ENCODE measurements at places on chromosomes 12 and 14.

DNA sequence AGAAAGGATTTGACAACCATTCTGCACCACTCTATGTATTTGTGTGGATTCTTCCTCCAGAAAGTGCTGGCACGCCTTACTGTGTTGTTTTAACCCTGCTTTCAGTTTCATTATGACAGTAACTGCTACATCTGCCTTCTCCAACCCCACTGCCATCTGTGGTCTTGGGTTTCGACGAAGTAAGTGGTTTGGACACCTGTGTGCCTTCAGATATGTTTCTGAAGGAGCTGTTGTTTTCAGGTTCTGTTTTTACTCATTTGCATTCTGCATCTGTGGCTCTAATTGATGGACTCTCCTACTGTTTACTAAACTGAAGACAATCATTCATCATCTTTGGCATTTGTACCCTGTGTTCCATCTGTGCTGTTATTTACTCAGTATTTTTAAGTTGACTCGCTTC lies 4.1 kb downstream of the TSHR start:
- no peak for DNase-seq

- DNase-seq, result no peak
Measured at GRCh38 chr12:47409310-47409987, 296.4 kb downstream of the RPAP3 start.

GRCh38 chr12:21665816-21666215 lies 8.2 kb upstream of the LDHB start:
- no peak for DNase-seq

- no peak for DNase-seq
Measured at GRCh38 chr14:92704821-92705220, 43.6 kb downstream of the LGMN start.

DNA sequence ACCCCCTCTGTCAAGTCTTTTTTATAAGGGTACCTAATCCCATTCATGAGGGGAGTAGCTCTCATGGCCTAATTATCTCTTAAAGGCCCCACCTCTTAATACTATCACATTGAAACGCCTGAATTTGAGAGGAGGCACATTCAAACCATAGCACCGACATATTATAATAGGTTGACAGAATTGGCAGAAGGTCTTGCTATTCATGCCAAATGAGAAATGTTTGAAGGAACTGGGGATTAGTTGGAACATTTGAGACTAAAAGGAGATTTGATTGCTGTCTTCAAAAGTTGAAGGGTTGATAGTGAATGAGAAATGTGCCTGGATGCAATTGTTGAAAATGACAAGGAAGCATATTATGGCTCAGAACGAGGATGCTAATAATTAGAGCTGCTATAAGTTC lies 331.1 kb downstream of the ATP23 start:
- no peak for DNase-seq

GRCh38 chr12:13465635-13466034 lies 269.1 kb downstream of the EMP1 start:
- DNase-seq, result no peak

DNA sequence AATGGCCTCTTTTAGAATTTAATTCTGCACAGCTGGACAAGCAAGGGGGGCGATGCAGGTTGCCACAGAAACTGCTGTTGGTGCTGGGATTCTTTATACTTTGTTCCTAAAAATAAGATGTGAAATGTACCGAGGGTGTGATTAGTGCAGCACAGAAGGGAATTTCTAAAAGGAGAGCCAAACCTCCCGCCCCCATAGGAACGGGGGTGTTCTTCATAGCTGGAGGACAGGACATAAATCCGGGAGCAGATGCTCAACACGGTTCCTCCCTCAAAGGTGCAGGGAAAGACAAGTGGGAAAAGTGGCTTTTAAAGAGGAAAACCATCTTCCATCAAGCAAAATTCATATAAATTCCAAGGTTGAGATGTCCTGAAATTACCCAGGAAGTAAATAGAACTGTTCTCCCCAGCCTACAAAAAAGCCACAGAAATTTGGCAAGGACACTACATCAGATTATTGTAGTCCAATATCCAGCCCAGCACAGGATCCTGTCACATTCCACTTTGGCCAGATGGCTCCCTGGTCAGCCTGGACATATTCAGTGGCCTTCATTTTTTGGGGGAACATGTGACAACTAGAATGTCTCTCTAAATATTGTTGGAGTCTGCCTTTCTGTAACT lies 51.4 kb upstream of the TMX1 start:
- no peak for DNase-seq

DNA sequence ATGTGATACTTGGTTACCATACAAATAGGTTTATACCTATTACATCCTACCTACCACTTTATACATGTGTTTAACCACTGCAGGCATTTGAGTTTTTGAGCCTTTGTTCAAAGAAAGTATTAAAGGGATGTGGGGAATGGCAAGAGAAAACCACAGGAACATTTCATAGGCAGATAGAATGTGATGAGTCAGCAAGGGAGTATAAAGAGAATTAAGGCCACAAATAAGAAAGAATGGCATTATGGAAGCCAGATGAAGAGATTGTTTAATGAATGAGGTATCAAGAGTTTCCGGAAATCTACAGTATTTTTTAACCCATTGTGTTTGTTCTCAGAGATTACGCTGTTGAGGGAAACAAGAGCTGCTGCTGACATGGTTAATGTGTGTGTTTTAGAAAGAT lies 66.9 kb downstream of the METTL25 start:
- no peak for DNase-seq

DNA sequence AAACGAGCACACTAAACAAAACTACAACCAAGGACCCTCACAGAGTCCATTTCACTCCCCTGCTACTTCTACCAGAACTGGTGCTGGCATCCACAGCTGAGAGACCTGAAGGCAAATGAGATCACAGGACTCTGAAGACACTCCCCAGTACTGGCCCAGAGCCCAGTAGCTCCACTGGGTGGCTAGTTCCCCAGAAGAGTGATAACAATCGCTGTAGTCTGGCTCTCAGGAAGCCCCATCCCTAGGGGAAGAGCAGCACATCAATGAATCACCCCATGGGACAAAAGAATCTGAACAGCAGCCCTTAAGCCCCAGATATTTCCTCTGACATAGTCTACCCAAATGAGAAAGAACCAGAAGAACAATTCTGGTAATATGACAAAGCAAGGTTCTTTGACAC lies 190.7 kb upstream of the BMP4 start:
- no peak for DNase-seq

GRCh38 chr12:66118240-66118891 lies 12.2 kb downstream of the LLPH start:
- DNase-seq, result no peak

GRCh38 chr12:108905725-108906124 lies 25.8 kb downstream of the DAO start:
- DNase-seq, result no peak

DNA sequence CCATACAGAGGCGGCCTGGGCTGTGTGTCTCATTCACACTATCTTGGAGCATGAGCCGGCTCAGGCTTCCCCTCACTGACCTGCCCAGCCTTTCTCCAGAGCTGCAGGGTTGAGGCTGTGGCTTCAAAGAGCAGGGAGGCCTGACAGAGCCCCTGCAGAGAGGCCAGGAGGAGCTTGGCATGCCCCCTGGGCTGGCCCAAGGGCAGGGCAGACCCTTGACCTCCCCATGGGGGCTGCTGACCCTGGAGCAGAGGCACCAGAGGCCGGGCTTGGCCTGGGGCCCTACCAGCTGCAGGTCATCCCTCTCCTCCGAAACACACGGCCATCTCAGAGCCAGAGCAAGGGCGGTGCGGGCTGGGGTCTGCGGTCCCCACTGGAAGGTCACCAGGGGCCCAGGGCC lies 46.6 kb upstream of the FZD10 start:
- DNase-seq, result no peak

DNA sequence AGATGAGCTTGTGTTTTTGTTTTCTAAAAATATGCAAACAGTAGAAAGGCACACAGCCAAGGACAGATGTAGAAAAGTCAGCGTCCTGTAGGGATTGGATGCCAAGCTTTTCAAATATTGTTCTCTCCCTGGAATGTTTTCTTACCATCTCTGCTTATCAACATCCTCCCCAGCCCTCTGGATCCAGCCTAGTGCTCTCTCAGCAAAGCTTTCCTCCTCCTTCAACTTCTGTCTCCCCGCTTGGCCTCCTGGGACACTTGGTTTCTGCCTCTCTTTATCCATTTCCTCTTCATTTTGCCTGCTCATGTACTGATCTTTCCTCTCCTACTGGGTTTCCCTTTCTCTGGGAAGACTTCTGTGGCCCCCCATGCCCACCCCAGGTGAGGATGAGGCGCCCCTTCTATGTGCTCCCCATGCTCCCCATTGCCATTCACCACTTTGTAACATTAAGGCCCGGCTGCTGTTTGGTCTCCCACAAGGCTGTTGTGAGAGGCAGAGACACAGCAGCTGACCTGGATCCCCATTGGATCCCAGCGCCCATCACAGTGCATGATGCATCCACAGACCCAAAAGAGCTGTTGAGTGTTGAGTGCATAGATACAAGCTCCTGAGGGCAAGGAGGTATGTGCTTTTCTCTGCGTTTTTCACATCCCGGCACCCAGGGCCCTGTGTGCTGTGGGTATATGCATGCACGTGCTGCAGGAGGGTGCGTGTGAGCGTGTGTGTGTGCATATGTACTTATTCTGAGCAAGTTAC lies 38.2 kb downstream of the EVL start:
- no peak for DNase-seq

DNA sequence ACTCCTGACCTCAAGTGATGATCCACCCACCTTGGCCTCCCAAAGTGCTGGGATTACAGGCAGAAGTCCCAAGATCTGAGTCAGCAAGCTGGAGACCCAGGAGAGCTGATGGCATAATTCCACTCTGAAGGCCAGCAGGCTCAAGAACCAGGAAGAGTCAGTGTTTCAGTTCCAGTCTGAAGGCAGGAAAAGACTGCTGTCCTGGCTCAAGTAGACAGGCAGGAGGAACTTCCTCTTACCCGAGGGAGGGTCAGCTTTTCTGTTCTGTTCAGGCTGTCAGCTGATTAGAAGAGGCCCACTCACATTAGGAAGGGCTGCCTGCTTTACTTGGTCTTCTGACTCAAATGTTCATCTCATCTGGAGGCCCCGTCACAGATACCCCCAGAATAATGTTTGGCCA lies 206.0 kb upstream of the MYL2 start:
- no peak for DNase-seq

GRCh38 chr14:49614196-49614595 lies 6.2 kb downstream of the RPL36AL start:
- no peak for DNase-seq

DNA sequence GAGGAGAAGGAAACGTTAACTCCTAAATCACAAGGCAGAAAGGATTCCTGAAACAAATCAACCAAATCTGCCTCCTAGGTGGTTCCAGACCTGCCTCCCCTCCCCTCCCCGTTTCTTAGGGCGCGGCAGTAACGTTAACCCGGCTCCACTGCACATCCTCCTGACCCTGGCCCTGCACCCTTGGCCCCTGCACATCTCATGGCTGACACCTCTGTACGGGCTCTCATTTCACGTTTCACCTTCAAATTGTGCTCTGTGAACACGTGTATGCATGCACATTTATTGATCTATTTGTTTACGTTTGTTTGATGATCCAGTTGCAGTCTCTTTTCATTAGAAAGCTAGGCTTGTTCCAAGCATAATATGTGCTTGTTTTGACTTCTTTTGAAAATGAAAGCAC lies 358.1 kb downstream of the ADGRD1 start:
- no peak for DNase-seq

DNA sequence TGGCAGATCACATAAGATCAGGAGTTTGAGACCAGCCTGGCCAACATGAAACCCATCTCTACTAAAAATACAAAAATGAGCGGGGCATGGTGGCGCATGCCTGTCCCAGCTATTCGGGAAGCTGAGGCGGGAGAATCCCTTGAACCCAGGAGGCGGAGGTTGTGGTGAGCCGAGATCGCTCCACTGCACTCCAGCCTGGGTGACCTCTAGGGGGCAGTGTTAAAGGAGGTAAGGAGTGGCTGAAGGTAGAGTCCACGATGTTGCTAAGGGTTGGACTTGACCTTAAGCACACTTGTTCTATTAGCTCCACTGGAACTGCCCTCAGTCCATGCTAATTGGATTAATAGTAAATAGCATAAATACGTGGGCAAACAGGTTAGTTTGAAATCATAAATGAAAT lies 62.4 kb upstream of the PSMC1 start:
- no peak for DNase-seq

Measured in SHP77 (cell line).